ENCODE measurements at places on chromosomes 16 and 17.

DNA sequence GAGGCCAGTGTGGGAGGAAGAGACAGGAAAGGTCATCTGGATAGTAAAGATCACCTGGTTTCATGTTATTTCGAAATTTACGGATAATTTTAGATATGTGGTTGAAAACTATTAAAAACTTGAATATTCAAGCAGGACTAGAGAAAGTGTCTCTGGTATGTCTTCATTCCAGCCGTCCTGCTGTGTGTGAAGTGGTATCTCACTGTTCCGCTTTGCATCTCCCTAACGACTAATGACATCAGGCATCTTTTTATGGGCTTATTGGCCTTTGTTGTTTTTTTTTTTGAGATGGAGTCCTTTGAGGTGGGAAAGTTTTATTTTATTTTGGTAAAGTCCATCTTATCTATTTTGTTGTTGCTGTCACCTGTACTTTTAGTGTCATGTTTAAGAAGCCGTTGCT, 214.4 kb upstream of the CHMP6 start:
- no peak for DNase-seq

GRCh38 chr17:73397278-73397826, 85.6 kb upstream of the CDC42EP4 start:
- DNase-seq = no peak

GRCh38 chr17:80826955-80827645, 164.5 kb upstream of the CHMP6 start:
- peak; percentile 87 for DNase-seq

GRCh38 chr17:45687594-45687993, 96.5 kb upstream of the CRHR1 start:
- no peak for DNase-seq

- DNase-seq = peak; percentile 96
Measured at GRCh38 chr17:5419959-5420653, at the start of gene RPAIN. RPAIN (plus strand) TSS chr17:5420182; CDS start chr17:5420211, 29 bp downstream.

- DNase-seq = no peak
Measured at GRCh38 chr17:81150377-81151077, 14.8 kb upstream of the PVALEF start.

DNA sequence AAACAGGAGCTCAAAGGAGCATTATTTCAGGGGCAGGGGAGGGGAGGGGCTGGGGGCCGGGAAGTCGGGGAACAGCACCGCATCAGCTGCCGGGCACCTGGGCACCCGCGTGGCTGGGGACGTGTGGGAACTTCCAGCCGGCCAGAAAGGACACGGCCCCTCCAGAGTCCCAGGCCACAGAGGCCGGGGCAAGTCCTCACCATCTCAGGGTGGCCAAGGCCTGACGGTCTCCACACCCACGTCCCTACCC, 1.1 kb downstream of the PGAP6 start:
- DNase-seq = no peak

- no peak for DNase-seq
Measured at GRCh38 chr17:40564883-40565768, at the start of gene CCR7. CCR7 (minus strand) TSS chr17:40565472; CDS start chr17:40565409, 63 bp downstream.

DNA sequence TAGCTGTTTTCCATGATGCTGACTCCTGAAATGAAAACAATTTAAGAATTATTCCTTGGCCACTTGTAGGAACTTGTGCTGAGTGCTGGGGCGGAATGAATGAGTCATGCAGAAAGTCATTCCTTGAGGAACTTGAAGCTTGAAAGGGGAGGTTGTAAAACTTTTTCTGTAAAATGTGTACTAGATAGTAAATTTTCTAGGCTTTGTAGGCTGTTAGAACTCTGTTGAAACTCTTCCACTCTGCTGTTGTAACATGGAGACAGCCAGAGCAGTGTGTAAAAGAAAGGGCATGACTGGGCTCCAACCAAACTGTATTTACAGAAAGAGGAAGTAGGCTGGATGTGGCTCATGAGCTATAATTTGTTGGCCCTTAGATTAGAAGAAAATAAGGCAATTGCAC, 46.1 kb downstream of the ABCA8 start:
- no peak for DNase-seq

DNA sequence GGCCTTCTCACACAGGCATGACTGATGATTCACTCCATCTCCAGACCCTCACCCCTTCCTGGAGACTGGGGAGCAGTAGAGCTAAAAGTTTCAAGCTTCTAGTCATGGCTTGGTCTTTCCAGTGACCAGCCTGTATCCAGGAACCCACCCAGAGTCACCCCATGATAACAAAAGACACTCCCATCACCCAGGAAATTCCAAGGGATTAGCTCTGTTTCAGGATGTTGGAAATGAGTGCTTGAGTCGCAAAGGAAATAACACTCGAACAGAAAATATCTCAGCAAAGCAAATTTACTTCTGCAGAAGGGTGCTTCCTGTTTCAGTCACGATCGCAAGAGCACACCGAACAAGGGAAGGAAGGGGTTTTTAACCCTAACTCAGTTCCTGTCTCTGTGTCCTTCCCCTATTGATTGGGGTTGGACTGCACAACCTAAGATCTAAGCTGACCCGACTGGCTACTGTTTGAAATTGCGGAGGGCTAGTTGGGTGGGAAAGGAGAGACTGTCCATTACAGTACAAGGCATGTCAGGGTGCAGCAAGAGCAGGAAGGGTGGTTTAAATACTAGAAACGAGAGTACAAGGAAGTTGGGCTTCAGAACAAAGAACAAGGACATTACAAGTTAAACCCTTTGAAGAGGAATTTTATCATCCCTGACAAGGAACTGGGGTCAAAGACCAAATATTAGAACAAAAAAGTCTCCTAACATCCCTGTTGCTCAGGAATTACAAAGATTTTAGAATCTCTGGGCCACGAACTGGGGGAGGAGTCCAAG, 224.4 kb upstream of the CACNG5 start:
- DNase-seq = no peak

DNA sequence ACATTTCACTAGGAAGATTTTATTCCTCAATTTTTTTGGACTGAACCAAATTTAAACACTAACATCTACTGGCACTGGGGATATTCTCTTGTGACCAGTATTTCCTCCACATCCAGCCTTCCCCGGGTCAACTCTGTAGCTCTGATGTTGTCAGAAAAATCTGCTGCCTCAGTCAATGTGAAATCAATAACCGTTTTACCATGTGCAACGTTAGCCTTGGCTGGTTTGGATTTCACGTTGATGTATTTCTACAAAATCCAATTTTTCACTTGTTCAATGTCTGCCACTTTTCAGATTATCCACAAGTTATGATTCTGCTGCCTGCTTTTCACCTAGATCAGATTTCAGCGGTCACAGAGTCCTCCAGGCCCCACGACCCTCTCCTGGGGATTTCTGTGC, 7.1 kb downstream of the SGCA start:
- DNase-seq = no peak

GRCh38 chr16:28977703-28978662, 3.4 kb downstream of the SPNS1 start:
- no peak for DNase-seq

DNA sequence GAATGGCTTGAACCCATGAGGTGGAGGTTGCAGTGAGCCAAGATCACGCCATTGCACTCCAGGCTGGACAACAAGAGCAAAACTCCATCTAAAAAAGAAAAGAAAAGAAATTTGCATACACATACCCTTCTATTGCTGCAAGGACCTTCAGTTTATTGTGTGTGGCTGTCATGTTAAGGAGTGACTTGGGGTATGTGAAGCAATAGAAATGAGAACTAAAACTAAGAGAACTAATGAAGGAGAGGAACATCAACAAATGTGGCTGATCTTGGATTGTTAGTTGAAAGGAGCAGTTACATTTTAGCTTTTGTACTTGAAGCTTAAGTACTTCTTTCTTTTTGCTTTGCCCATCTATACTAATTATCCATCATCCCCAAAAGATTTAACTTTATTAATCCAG, 12.7 kb upstream of the NSRP1 start:
- no peak for DNase-seq

DNA sequence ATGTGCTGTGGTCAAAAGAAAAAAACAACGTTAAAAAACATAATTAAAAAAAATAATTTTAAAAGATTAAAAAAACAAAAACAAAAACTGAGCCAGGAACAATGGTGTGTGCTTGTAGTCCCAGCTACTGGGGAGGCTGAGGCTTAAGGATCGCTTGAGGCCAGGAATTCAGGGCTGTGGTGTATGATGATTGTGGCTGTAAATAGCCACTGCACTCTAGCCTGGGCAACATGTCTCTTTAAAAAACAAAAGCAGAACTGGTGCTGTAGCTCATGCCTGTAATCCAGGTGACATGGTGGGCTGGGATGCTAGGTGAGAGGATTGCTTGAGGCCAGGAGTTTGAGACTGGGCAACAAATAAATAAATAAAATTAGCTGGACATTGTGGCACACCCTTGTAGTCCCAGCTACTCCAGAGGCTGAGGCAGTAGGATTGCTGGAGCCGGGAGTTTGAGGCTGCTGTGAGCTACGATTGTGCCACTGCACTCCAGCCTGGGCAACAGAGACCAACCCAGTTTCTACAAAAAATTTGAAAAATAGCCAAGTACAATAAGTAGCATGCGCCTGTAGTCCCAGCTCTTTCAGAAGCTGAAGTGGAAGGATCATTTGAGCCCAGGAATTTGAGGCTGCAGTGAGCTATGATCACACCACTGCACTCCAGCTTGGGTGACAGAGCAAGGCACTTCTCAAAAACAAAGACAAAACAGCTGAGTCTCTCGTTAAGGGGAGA, 43.6 kb downstream of the NFATC3 start:
- no peak for DNase-seq

- no peak for DNase-seq
Measured at GRCh38 chr16:70795296-70795912, 5.6 kb downstream of the VAC14 start.

DNA sequence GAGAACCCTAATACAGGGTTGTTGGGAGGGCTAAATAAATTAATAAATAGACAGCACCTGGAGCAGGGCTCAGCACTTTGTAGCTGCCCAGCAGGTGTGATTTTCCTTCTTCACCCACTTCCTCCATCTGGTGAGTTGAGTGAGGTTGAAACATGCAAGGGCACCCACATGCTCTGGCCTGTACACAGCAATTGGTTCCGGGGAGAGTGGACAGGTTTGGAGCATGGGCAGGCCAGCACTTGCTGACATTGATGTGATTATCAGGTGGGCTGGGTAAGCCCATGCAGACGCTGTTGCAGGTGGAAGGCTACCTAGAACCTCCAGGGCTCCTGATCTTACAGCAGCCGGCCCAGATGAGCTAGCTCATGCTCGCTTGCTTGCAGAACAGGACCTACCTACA, 1.3 kb upstream of the MRTFB start:
- no peak for DNase-seq

- no peak for DNase-seq
Measured at GRCh38 chr16:79409978-79410377, 190.6 kb downstream of the MAF start.

- no peak for DNase-seq
Measured at GRCh38 chr17:45686250-45686649, 97.9 kb upstream of the CRHR1 start.

- DNase-seq = no peak
Measured at GRCh38 chr16:7624871-7625766, 292.5 kb downstream of the RBFOX1 start.

GRCh38 chr17:50079334-50080095, 15.6 kb upstream of the PDK2 start:
- no peak for DNase-seq

- no peak for DNase-seq
Measured at GRCh38 chr17:70597774-70598173, 428.4 kb downstream of the KCNJ2 start.

GRCh38 chr16:55661941-55662643, 6.3 kb downstream of the SLC6A2 start:
- DNase-seq = no peak

GRCh38 chr16:25018972-25019617, 3.9 kb upstream of the ARHGAP17 start:
- no peak for DNase-seq

DNA sequence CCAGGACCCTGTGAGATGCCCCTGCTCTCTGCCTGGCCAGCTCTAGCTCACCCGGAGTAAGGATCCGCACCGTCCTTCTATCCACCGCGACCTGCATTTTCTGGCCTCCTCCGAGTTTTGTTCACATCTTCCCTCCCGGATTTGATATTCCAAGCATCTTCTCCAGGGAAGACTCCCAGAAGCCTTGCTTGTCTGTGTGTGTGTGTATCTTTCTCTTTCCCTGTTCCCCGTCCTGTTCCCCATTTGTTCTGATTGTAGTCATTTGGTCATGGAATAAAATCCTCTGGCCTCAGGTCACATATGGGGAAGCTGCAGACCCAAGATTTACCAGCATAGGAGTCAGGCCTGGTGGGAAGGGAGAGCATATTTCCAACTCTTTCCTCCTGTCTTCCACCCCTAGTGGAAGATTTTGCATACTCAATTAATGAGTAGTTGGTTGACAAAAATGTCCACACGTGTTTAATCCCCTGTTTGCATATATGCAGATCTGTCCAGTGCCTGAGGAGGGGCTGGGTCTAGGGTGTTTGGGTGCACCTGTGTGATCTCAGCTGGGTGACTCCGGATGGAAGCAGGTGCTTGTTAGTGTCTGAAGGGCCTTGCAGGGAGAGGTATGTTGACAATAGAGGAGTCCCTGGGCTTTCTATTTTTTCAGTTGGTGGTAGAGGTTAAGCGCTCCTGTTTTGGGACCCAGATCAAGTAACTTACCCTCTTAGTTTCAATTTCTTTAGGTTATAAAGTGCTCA, 1.9 kb downstream of the PRAC1 start:
- DNase-seq = no peak

DNA sequence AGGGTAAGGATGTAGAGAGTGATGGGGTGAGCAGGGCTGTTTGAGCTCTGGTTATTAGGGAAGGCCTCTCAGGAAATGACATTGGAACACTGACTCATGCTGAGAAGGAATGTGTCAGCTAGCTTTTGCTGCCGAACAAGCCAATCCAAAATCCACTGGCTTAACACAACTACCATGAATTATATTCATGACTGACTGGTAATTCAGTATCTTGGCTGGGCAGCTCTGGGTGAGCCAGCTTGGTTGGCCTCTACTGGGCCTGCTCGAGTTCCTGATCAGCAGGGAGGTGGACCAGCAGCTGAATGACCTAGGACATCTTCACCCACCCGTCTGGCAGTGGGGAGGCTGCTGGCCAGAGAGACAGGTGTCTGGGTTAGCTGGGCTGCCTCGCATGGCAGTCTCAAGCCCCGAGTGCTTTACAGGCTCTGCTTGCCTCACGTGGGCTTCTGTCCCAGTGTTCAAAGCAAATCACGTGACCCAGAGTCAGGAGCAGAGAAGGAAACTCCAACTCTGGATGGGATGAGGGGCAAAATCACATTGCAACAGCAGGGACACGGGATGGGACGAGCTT, 209.4 kb downstream of the KATNIP start:
- DNase-seq = peak; percentile 24

Measured in C1 segment of cervical spinal cord (tissue), 14 donors.